ENCODE measurements at places on chromosomes 6 and 20.
A peak's percentile ranks its signal among the peaks of the same experiment; 100 is the strongest.

GRCh38 chr20:11195899-11196558, 522.2 kb upstream of the JAG1 start:
- DNase-seq = no peak

DNA sequence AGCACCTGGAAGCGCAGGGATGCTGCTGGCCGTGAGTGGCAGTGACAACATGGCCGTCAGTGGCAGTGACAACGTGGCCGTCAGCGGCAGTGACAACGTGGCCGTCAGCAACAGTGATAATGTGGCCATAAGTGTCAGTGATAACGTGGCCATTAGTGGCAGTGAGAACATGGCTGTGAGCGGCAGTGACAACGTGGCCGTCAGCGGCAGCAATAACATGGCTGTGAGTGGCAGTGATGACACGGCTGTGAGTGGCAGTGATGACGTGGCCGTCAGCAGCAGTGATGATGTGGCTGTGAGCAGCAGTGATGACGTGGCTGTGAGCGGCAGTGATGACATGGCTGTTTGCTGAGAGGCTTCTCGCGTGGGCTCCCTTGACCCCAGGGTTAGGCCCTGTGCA, 169.8 kb downstream of the ERMARD start:
- DNase-seq = no peak

- peak; percentile 58 for DNase-seq
Measured at GRCh38 chr20:36585410-36586125, 12.2 kb downstream of the TGIF2 start.

DNA sequence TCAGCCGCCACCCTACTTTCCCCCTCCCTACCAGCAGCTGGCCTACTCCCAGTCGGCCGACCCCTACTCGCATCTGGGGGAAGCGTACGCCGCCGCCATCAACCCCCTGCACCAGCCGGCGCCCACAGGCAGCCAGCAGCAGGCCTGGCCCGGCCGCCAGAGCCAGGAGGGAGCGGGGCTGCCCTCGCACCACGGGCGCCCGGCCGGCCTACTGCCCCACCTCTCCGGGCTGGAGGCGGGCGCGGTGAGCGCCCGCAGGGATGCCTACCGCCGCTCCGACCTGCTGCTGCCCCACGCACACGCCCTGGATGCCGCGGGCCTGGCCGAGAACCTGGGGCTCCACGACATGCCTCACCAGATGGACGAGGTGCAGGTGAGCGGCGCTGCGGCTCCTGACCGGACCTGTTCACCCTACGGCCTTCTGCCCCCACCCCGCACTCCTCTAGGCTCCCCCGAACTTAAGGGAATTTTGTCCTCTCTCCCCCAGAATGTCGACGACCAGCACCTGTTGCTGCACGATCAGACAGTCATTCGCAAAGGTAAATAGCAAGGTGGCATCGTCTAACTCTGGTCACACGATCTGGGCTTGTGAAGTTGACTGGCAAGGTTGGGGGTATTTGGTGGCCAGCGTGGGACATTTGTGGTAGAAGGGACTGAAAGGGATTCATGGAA, 2.3 kb downstream of the TFAP2C start:
- no peak for DNase-seq

DNA sequence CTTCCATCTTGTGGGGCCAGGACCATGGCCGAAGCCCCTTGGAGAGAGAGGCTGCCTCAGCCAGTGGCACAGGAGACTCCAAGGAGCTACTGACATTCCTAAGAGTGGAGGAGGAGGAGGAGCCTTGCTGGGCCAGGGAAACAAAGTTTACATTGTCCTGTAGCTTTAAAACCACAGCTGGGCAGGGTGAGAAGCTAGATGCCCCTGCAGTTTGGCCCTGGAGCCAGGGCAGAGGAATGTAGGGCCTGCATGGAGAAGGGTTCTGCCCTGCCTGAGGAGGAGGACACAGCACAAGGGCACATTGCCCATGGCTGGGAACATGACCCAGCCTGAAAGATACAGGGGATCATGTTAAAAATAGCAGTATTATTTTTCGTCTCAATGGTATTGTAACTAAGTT, 37.4 kb downstream of the PLCG1 start:
- DNase-seq = no peak

Data from GM04503 (cell line).